ENCODE measurements at places on chromosomes 6 and 20.
A peak's percentile ranks its signal among the peaks of the same experiment; 100 is the strongest.

DNA sequence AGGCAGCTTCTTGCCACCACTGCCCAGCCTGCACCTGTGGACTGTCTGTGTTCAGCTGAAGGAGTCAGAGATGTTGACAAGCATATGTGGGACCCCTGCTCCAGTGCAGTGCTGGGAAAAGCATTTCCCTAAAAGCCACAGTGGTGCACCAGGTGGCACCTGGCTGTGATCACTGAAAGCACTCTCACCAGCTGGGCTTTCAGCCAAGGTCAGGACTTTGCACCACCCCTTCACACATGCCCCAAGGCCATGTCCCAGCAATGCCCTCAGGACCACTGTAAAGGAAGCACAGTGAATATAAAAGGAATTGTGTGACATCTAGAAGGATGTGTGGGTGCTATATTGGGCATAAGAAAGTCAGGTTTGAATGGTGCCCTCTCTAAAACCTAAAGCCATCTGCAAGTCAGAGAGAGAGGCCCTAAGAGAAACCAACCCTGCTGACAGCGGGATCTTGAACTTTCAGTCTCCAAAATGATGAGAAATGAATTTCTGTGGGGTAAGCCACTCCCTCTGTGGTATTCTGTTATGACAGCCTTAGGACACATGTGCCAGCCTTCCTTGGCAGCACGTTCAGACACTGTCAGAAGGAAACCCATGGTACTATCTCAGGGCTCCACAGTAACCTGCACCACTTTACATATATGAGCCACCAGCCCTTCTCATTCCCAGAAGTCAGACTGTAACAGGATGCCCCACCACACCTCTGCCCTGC, 30.7 kb downstream of the CBLN4 start:
- DNase-seq, result no peak

GRCh38 chr6:170367241-170367640, 60.7 kb downstream of the FAM120B start:
- no peak for DNase-seq

GRCh38 chr6:90537723-90538258, 49.1 kb downstream of the MAP3K7 start:
- no peak for DNase-seq

GRCh38 chr6:144536079-144536478, 250.9 kb downstream of the UTRN start:
- DNase-seq, result no peak

GRCh38 chr6:15398633-15399275, 152.9 kb downstream of the JARID2 start:
- no peak for DNase-seq

- DNase-seq, result no peak
Observed at GRCh38 chr6:76886900-76887299, 576.4 kb downstream of the HTR1B start.

DNA sequence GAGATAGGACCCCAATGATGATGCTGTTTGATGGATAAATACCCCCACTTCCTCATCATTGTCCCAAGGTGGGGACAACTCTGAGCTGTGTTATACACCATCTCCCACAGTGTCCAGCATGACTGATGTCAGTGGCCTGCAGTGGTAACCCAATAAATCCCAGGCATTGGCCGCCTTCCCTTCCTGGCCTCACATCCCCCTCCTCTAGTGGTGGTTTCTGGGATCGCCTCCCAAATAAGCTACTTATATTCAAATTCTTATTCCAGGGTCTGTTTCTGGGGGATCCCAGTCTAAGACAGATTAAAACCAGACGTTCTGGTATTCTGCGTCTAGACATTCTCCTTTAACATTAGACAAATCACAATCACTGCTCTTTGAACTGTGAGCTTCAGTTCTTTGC, 90.6 kb downstream of the SCP2D1 start:
- DNase-seq, result no peak

- DNase-seq, result peak; percentile 61
Observed at GRCh38 chr6:166253281-166253681, 54.9 kb downstream of the PRR18 start.
